Pancreas (tissue), 10 donors: ENCODE measurements at places on chromosomes 12 and 14.

- H3K27ac ChIP-seq = no peak overlapping the region
- no peaks in the 10 kb centered on the region for H3K4me1 ChIP-seq
- H3K36me3 ChIP-seq = no peaks in the 10 kb centered on the region
- no peak for DNase-seq
These were observed 13.0 kb upstream of the NUP107 start for GRCh38 chr12:68673788-68674187.

DNA sequence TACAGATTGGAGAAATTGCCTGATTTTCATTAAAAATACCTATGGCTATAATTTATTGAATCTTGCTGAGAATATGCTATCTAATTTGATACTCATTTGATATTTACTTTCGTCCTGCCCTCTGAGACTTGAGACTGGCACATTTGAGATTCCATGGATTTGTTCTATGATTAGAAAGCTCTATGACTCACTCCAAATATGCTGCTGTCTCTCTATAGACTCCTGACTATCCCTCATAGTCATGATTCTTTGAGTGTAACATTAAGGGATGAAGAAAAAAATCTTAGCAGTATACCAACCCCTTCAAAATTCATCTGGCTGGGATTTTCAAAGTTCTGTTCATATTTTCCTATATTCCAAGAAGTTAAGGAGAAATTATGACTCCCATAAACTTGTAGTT, 191.9 kb downstream of the LRIG3 start:
- no peak overlapping the region for H3K27ac ChIP-seq
- no peaks in the 10 kb centered on the region for H3K36me3 ChIP-seq
- peaks cover 3% of the 10 kb centered on the region for H3K4me1 ChIP-seq
- H3K4me3 ChIP-seq = no peak overlapping the region

DNA sequence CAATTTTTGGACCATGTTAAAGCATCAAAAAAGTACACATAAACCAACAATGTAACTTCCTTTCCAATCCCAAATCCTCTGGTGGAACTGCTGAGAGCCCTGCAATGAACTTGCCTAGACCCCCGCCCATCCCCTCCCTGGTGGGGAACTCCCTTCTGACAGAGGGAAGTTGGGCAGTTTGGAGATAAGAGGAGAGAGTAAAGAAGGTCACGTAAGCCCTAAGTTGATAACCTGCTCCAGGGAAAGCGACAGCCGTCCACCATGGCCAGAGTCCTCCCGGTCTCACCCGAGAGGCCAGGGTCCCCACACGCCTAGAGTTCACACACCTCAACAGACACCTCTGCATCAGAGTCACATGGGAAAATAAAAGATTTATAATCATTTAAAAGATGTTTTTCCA, 138.7 kb downstream of the EGLN3 start:
- H3K4me1 ChIP-seq = no peaks in the 10 kb centered on the region
- H3K4me3 ChIP-seq = no peak overlapping the region
- H3K27me3 ChIP-seq = no peaks in the 10 kb centered on the region

GRCh38 chr14:86505808-86506207, 975.9 kb downstream of the FLRT2 start:
- H3K27ac ChIP-seq = no peak overlapping the region
- no peaks in the 10 kb centered on the region for H3K4me1 ChIP-seq
- no peak for DNase-seq
- no peaks in the 10 kb centered on the region for H3K27me3 ChIP-seq

- H3K36me3 ChIP-seq = no peaks in the 10 kb centered on the region
- H3K27me3 ChIP-seq = no peaks in the 10 kb centered on the region
- peak overlapping the region; percentile 23 for H3K27ac ChIP-seq
- DNase-seq = no peak
These were observed 9.7 kb downstream of the MOK start for GRCh38 chr14:102295270-102295669.

DNA sequence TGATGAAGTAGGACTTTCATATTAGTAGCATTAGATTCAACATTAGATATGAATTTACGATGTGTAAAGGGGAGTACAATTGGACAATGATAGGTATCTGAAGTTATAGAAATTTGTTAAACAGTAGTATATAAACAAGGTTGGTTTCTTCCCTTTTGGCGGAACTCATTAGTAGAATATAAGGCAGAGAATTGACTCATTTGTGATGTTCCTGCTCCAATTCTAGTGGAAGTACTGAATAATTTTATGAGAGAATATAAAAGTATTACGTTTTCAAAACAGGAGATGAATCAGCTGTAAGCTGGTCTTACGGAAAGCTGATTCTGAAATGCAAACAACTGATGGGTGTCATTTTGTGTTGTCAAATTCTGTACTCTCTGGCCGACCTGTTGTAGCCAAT, 13.4 kb downstream of the ZC3H14 start:
- no peaks in the 10 kb centered on the region for H3K27me3 ChIP-seq
- H3K4me3 ChIP-seq = no peak overlapping the region
- no peaks in the 10 kb centered on the region for H3K4me1 ChIP-seq
- DNase-seq = no peak
- H3K36me3 ChIP-seq = peaks cover 81% of the 10 kb centered on the region
- H3K27ac ChIP-seq = no peak overlapping the region
